ENCODE measurements at places on chromosomes 5 and 9.

DNA sequence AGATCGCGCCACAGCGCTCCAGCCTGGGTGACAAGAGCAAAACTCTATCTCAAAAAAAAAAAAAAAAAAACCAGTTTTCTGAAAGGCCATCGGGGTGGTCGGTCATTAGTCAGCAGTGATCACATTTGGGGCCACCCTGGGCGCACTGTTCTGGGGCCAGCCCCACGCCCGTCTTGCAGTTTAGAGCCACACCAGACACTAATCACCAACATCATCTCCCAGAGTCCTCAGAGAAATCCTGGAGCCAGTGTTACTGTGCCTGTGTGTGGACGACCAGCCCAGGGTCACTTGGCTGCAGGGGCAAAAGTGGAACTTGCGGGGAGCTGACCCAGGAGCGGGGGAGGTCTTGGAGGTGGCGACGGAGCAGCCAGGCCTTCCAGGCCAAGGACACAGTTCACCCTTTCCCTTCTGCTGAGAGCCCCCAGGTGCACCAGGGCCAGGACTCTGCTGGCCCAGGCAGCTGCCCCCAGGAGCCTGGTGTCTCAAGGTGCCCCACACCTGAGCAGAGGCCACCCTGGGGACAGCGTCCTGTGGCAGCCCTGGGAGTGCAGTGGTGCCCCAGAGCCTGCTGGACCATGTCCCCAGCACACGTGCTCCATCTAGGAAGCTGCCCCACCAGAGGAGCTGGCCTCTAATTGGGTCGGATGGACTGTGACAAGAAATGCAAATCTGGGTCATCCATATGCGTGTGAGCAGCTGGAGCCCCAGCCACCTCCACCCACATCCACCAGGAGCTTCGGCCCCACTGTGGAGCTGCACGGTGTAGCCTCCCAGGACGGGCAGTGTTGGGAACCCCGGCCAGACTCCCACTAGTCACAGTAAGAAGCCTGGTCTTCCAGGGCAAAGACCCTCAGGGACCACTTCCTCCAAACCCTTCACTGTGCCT, 51.1 kb downstream of the NEK6 start:
- no peak for DNase-seq

DNA sequence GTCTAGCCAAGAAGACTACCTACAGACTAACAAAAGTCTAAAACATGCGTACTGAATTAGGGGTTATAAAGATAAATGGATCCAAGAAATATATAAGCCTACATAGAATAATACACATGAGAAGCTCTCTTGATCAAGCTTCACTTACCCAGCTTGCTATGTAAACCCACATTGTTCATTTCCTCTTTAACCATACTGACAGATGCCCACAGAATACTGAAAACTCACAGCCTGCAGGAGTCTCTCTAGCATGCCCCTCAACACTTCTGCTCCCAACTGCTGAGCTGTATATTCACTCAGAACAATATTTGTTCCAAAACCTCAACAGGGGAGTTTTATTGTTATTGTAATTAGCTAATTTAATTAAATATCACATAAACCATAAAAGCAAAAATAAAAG, 52.4 kb downstream of the RFX3 start:
- DNase-seq, result no peak

DNA sequence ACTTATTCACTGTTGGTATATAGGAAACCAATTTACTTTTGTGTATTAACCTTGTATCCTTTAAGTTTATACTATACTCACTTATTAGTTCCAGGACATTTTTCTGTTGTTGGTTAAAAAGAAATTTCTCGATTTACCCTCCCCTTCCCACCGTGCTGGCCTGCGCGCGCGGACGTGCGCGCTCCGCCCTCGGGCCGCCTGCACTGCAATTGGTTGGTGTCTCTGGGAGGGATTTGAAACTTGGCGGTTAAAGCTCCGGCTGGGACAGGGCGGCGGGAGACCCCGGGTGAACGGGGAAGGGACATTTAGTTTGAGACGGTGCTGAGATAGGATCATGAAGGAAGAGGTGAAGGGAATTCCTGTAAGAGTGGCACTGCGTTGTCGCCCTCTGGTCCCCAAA, at the start of gene KIF4B:
TSS of gene KIF4B (plus strand) at position 230 of the 400 bp plus-strand sequence. CDS start at position 335, 105 bp downstream.
- DNase-seq, result no peak

DNA sequence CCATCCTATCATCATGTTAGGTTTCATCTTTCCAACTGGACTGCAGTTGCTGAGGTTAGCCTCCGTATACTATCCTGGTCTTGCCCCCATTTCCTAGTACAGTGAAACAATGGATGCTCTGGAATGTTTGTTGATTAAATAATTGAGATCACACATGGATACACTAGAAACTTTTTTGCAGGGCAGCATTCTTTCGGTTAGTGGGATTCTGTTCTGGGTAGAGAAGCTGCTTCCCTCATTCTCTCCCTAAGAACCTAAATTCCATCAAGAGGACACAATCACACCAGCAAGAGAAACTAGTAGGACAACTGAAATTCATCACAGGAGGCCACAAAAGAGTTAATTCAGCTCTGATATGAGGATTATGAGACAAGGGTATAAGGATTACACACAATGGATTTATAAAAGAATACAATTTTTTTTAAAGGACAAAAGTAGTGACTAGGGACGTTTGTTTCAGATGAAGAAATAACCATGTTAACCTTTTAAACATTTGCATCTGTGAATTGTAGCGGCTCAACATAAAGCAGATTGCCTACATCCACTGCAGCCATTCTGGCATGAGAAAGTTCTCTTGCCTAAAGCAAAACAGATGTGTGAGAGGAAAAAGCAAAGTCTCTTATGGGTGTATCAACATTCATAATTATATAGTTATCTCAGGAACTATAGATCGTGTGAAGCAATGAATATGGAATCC, 162.7 kb upstream of the LHFPL2 start:
- no peak for DNase-seq

- no peak for DNase-seq
These were observed 68.1 kb downstream of the UBE2R2 start for GRCh38 chr9:33884856-33885701.

- DNase-seq, result no peak
These were observed 7.1 kb upstream of the OR5C1 start for GRCh38 chr9:122781671-122782070.

GRCh38 chr9:108239696-108240321, 616.0 kb downstream of the ACTL7B start:
- no peak for DNase-seq

DNA sequence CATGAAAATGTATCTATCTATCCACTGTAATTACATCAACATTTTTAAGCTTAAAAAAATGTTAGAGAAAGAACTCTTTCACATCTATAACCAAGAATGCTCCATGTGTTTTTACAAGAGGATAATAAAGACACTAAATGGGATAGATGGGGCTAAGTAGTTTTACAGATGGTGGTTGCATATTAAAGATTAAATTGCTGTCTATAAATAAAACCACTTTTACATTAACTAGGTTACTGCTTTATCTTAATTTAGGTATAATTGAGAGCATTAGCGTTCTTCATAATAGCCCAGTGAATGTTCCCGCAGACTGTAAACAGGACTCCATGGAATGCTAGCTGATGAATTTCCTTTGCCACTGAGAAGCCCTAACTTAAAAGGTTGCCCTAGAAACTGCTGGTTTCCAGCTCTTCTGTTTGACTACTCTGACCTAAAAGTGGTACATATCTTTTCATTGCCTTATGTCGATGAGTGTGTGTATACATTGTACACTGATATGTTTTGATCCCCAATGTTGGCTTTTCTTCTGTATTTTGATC, 117.9 kb downstream of the SGCD start:
- DNase-seq, result no peak

DNA sequence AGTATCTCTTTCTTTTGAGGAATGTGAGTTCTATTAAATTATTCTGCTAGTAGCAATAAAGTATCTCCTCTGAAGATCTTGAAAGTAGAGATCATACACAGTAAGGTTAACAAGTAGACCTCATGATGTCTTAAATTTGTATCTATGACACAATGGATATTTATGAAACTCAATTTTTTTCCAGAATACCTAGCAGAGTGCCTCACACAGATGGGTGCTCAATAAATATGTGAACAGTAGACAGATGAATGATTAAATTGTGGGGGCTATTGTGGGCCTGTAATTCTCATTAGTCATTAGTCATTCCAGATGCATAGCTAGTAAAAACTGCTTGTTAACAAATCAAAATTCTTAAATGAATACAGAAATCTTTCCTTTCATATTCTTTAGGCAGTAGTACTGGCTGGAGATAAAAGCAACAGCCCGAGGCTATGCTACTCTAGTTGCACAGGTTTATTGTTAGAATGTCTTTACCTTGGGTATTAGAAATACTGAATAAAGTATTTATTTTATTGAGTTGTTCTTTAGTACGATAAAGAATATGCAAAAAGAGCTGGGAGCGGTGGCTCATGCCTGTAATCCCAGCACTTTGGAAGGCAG, 22.0 kb downstream of the CHD1 start:
- no peak for DNase-seq

DNA sequence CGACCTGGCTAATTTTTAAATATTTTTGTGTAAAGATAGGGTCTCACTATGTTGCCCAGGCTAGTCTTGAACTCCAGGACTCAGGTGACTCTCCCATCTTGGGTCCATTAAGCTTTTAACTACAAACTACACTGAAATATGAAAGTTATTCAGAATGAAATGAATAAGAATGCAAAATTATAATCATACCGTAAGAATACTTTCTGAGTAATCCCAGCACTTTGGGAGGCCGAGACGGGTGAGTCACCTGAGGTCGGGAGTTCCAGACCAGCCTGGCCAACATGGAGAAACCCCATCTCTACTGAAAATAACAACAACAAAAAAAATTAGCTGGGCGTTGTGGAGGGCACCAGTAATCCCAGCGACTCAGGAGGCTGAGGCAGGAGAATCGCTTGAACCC, 1.1 kb upstream of the ORM1 start:
- no peak for DNase-seq

DNA sequence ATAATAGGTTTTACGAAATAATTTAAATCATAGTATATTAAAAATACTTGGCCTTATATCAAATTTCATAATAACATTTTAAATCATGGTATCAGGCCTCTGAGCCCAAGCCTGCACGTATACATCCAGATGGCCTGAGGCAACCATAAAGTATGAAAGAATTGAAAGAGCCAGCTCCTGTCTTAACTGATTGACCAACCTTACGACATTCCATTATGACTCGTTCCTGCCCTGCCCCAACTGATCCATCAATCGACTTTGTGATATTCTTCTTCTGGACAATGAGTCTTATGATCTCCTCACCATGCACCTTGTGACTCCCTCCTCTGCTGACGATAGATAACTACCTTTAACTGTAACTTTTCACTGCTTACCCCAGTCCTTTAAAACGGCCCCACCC, 545.0 kb downstream of the MTRR start:
- no peak for DNase-seq

DNA sequence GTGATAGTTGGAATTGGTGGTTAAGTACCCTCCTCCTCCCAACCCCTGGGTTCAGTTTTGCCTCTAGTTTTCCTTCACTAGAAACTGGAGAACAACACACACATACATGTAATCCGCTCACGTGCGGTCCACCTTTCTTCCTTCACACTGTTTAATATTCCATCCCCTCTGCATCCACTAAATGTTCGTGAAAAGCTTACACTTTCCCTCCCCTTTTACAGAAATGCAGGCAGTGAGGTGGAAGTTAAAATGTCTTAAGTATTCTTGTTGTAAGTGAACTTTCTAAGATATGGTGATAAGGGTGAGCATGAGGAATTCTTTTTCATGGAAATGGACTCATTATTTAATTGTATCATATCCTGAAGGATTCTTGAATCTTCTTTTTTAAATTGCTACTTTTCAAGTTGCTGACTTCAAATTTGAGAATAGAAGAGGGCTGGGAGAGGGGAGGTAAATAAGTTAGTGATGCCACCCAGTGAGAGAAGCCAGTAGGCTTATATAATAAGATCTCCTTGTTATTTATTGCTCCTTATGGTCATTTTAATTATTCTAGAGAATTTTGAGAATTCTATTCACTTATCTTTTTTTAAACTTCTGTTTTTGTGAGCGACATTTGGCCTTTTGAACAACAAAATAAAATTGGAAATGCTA, 90.2 kb downstream of the TLE4 start:
- no peak for DNase-seq

- DNase-seq, result no peak
These were observed 20.9 kb downstream of the ZNF474 start for GRCh38 chr5:122150215-122150614.

GRCh38 chr9:35294066-35294465, 132.3 kb downstream of the UNC13B start:
- DNase-seq, result no peak

- DNase-seq, result peak; percentile 67
These were observed 15.1 kb downstream of the PDLIM4 start for GRCh38 chr5:132272311-132273210.

- DNase-seq, result no peak
These were observed 206.6 kb upstream of the RFX3 start for GRCh38 chr9:3732077-3733038.

GRCh38 chr9:129148463-129149204, 29.4 kb downstream of the IER5L start:
- DNase-seq, result no peak

GRCh38 chr9:82805027-82805426, 257.9 kb downstream of the RASEF start:
- no peak for DNase-seq

DNA sequence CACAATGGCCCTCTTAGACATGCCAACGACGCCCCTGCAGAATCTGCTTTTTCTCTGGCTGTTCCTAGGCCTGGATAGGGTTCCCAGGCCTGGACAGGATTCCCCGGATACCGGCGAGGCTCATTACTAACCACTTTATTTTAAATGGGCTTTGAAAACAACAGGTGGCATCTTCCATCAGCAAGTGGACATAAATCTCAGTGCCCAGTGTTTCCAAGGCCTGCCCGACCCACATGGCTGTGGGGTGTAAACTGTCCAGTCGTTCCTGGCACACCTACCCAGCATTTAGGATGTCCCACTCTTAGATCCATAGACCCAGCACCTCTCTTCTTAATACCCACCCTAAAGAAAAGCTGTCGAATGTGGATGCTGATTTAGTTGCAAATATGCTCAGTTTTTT, 896 bp downstream of the CMBL start:
- DNase-seq, result no peak

DNA sequence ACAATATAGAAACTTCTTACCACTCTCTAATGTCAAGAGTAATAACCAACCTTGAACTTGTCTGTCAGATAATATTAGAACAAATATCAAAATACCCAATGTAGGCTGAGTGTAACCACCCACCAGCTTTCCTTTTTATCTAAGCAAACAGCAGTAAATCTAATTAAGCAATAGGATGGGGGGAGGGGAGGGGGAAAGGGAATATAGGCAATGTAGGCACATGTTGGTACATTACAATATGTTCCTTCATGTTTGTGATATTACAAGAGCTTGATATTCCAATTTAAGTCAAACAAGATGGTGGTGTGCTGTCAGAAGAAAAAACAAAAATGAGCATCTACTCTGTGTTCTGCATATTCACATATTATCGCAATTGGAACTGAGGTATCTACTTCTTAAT, 158.2 kb downstream of the DENND1A start:
- no peak for DNase-seq

- no peak for DNase-seq
These were observed 87.5 kb downstream of the TTLL11 start for GRCh38 chr9:122005597-122005996.

- DNase-seq, result no peak
These were observed at the start of gene LRRC26 for GRCh38 chr9:137169896-137170358. Gene LRRC26, minus strand, starts transcription at chr9:137170051. Its CDS starts 108 bp downstream, at chr9:137169943.
